Heart left ventricle (tissue), 16 donors: ENCODE measurements at places on chromosomes 1 and 21.

GRCh38 chr1:212600071-212600915 is 8.3 kb upstream of the ATF3 start:
- no peak for DNase-seq

- no peak for DNase-seq
Measured at GRCh38 chr1:216958569-216958968, 235.3 kb upstream of the ESRRG start.

GRCh38 chr1:156495401-156496140 is 5.0 kb downstream of the MEF2D start:
- peak; percentile 85 for DNase-seq

- no peak for DNase-seq
Measured at GRCh38 chr1:234926264-234926558, 202.4 kb downstream of the TOMM20 start.

DNA sequence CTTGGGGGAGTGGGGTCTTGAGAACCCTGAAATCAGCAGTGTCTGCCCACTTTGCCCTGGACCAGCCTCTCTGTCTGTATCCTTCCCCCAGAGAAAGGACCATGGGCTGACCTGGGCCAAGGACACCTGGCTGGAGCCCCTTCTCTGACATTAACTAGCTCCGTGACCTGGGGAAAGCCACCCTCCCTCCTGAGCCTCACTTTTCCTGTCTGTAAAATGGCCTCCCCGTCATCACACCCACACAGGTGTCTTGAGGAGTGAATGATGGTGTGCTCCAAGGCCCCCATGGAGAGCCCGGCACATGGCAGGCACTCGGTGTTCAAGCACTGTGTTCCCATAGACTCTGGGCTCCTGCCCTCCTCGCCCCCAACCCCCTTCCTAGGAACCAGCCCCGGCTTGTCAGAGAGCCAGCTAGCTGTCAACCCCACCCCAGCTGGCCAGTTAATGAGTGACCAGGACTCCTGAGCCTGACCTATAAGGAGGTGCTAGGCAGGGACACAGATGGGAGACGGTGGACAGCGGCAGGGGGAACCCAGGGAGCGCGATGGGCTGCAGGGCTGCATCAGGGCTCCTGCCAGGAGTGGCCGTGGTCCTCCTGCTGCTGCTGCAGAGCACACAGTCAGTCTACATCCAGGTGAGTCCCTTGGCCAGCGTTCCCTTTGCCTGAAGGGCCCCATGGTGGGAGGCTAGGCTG is at the start of gene GUCA2B:
GUCA2B (plus strand) TSS at position 504 of the 694 bp plus-strand sequence; CDS start at position 545, 41 bp downstream.
- no peak for DNase-seq

DNA sequence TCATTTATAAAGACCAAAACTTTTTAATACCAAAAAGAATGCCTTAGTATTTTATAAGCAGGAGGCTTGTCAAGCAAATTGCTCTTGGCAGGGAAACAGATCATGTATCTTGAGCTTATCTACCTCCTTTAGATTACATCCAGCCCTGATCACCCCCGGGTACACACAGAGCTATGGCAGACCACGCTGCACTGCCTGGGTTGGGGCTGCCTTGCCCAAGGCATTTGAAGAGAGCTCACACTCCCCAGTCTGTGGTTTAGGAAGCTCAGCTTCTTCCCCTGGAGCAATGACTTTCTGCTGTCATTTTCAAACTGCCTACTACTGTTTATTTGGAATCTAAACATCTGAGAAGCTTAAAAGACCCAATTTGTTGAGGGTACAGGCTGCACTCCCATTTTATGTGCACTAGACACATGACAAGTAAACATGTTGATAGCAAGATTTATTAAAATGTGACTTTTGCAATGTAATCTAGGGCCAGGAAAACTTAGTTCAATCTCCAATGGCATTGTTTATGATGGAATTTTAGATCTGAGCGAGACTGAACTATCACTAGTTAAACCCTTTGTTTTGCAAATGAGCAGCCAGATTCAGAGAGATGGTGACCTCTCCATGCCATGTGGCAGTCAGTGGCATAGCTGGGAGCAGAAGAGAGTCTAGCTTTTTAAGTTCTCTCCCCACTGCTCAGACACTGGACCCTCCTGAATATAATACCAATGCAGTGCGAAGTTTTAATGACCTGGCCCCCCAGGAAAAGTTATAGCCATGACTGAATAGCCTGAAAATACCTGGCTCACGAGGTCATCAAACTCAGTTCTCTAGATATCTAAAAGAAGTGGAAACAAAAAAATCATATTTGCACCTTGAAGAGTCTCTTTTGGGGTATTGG is 214.9 kb downstream of the HLX start:
- no peak for DNase-seq

DNA sequence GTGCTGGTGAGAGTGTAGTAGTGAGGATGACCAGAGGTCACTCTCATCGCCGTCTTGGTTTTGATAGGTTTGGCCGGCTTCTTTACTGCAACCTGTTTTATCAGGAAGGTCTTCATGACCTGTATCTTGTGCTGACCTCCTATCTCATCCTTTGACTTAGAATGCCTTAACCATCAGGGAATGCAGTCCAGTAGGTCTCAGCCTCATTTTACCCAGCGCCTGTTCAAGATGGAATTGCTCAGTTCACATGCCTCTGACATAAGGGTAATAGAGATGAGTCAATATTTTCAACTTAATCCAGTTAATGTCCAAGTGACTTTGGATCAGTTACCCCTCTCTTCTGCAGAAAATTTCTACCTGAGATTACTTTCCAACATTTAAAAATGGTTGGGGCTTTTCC is 4.6 kb downstream of the NID1 start:
- no peak for DNase-seq

- no peak for DNase-seq
Measured at GRCh38 chr21:42527127-42527488, 13.5 kb downstream of the SLC37A1 start.

GRCh38 chr1:172642970-172643369 is 15.9 kb upstream of the FASLG start:
- DNase-seq = no peak

GRCh38 chr21:36482181-36482580 is 2.3 kb upstream of the CLDN14 start:
- DNase-seq = no peak

GRCh38 chr21:44829507-44830092 is 11.7 kb upstream of the SUMO3 start:
- DNase-seq = no peak

DNA sequence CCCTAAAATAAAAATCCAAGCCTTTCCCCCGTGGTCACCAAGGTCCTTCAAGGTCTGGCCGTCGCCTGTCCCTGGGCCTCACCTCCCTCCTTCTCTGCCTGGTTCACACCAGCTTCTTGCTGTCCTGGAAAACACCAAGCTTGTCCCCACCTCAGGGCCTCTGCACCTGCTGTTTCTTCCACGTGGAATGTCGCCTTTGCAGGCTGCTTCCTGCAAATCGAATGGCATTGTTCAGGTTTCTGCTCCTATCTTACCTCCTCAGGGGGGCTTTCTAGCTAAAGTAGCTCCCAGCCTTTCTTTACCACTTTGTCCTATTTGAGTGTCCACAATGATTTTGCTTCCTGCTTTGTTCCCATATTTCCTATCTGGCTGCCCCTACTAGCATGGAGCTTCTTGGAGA is 3.3 kb upstream of the CASZ1 start:
- no peak for DNase-seq

DNA sequence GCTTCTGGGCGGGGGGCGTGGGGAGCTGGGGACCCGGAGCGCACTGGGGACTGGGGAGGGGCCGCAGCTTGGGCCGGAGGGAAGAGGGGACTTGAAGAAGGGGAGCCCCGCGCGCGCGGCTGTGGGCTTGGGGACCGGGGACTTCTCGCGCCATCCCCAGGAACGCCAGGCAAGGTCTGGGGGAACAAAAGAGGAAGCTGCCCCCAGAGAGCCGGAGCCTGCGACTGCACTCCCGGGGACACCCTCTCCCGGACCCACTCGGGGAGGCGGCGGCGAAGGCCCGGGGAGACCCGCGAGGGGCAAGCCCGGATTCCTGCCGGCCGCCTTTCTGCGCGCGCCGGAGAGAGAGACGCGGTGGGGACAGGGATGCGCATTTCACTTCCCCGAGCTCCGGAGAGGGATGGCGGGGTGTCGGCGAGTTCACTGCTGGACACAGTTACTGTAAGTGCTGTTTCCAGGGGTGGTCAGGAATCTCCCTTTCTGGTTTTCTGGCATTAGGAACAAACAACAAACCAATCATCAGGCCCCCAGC is 732 bp downstream of the ABCG1 start:
- DNase-seq = no peak

DNA sequence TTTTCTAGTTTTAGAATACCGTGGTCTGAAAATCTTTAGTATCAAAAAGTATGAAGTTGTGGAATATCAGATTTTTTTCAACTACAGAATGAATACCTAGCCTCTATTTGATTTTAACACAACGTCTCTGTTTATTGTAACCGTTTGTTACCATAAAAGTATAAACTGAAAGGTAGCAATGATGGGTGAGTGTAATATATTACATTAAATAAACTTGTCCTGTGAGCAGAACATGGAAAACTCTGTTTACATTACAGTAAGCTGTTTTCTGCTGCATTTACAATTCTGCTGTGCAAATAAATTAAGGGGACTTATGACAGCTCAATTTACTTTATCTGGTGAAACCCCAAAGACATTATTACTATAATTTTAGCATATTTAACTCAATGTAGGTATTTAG is 62.5 kb downstream of the CHRM3 start:
- no peak for DNase-seq

DNA sequence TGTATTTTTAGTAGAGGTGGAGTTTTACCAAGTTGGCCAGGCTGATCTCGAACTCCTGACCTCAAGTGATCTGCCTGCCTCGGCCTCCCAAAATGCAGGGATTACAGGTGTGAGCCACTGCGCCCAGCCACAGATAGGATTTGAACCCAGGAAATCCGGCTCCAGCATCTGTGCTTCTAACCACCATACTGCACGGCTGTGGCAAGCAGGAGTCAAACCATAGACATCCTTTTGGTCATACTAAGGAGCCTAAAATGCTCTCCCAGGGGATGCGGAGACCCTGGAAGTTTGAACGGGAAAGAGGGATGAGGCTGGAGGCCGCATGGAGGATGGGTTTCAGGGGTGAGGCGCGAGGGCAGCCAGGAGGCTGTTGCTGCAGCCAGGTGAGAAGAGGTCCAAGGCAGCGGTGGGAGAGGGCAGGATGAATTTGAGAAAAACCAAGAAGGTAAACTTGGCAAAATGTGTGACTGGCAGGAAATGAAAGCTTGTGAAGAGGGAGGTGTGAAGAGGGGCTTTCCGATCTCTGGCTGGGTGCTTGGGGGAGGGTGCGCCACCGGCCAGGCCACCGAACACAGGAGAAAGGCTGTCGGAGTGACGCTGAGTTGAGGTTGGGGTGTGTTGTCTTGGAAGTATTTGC is 24.0 kb upstream of the CDK18 start:
- DNase-seq = no peak

GRCh38 chr1:176773038-176773437 is 310.1 kb downstream of the PAPPA2 start:
- no peak for DNase-seq

DNA sequence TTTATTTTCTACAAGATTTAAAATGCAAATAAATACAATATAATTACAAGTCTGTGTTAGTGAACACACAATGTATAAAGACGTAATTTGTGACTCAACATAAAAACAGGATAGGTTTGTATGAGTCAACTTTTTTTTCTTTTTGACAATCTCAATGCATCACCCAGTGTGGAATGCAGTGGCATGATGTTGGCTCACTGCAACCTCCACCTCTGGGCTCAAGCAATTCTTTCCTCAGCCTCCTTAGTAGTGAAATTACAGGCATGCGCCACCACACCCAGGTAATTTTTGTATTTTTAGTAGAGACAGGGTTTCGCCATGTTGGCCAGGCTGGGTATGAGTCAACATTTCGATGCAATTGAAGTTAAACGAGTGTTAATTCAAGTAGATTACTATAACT is 5.9 kb upstream of the SPRR2E start:
- DNase-seq = no peak

DNA sequence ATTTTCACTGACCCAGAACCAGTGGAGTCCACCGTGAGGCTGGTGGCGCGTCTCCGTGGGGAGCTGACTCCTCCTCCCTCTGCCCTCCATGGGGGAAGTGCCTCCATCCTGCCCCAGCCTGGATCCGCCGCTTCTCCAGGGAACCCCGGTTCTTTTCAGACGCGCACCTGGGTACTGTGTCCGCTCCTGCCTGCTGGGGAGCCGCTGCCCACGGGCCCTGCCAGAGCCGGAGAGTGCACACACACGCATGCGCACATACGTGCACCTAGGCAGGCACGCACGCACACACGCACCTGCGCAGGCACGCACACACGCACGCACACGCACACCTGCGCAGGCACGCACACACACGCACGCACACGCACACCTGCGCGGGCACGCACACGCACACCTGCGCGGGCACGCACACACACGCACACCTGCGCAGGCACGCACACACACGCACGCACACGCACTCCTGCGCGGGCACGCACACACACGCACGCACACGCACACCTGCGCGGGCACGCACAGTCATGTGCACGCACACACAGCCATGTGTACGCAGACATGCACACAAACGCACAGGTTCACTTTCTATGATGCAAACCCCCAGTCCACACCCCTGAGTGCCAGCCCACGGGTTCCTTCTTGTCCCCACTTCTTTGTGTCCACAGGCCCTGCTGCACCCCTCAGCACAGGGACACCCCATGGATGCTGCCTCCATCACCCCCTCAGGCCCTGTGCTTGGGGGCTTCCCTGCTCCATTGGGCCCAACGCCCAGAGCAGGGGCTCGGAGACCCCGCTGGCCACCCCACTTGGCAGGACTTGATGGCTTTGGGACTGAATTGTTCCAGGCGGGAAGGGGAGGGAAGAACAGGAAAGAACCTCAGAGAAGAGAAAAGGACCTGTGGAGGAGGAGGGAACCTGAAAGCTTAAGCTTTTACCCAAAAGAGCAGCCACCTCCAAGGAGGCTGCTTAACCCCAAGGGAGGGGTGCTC is 42.7 kb downstream of the MORN1 start:
- no peak for DNase-seq

DNA sequence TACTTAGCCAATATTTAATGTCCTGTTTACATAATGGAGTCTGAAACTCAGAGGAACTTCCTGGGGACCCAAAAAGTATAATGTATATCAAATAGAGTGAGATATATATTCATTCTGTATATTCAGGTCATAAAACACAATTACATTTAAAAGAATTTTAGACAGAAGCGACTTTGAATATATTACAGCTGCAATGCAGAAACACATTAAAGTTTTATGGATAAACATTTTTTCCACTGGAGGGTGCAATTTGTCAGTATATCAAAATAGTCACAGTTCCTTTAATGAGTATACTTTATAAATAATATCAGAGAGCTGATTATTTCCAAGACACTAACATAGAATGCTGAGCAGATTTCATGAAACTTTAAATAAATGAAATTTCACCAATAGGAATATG is 43.9 kb upstream of the CRB1 start:
- no peak for DNase-seq

- no peak for DNase-seq
Measured at GRCh38 chr1:43791243-43791642, 83.9 kb downstream of the ST3GAL3 start.

- DNase-seq = no peak
Measured at GRCh38 chr1:119310301-119310700, 58.3 kb upstream of the HAO2 start.

GRCh38 chr1:228370941-228371740 is 35.5 kb downstream of the TRIM11 start:
- DNase-seq = peak; percentile 92

GRCh38 chr1:201016943-201017827 is 6.3 kb downstream of the KIF21B start:
- DNase-seq = no peak
